ENCODE measurements at places on chromosomes 11 and 22.

GRCh38 chr11:63672156-63672463 is 934 bp upstream of the ATL3 start:
- DNase-seq, result no peak

- no peak for DNase-seq
These were observed 20.3 kb downstream of the ARHGAP20 start for GRCh38 chr11:110691926-110692325.

GRCh38 chr11:13358596-13359270 is 81.1 kb downstream of the BMAL1 start:
- DNase-seq, result no peak

GRCh38 chr11:65127473-65128181 is 5.5 kb downstream of the MRPL49 start:
- DNase-seq, result no peak

DNA sequence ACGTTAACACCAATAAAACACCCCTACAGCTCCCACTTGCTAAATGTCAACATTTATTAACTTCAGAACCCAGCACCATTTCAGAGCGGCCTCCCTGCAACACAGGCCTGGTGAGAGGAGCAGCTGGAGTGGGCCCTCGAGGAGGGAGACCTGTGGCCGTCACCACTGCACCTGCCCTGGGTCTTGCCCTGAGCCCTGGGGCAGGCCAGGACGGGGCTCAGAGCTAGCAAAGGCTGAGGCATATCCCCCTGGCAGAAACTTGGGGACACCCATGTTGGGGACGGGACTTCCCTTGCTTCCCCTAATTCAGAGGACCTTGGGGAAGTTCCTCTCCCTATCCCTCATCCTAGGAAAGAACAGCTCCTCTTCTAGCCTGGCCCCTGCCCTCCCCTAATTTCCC is 137.3 kb upstream of the THY1 start:
- DNase-seq, result no peak

DNA sequence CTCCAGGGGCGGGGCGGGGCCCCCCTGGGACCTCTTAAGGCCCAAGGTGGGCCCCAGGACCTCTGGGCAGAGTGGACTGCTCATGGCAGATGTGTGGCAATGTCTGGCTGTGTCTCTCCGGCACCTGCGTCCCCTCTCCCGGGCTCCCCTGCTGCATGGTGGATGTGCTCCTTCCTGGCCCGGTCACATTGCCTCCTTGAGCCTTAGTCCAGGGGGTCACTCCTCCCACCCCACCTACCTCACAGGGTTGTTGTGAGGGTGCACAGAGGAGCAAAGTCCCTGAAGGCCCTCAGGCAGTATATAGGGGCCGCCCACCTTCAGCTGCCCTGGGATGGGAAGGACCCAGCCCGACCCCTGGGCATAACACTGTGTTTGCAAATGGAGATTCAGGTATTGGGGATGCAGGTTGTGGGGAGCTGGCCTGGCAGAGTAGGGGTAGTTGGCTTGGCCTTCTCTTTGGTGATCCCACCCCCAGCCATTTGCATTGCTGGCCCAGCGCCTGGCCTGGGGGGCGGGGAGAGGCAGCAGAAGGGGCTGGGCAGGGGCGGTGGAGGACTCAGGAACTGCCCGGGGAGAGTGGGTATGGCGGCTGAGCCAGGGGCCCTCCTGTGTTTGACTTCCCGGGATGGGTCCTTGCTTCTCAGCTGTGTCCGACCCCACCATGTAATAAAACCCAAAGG is 11.3 kb downstream of the KCTD17 start:
- no peak for DNase-seq

DNA sequence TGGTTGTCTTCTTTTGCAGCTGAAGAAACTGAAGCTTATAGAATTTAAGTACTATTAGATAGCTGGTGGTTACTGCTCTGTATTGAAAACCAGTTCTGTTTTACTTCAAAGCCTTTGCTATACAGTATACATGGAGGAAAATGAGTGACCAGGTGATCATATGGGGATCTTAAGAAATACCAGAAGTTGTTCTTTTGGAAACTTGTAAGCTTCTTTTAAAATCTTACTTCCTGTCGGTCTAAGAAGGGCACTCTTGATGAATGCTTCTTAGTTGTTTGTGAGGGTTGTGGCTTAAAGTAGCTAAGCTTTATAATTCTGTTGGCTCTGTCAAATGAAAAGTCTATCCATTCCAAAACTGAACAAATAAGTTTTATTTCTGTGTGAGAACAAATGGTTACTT is 55.2 kb downstream of the PDE3B start:
- no peak for DNase-seq

DNA sequence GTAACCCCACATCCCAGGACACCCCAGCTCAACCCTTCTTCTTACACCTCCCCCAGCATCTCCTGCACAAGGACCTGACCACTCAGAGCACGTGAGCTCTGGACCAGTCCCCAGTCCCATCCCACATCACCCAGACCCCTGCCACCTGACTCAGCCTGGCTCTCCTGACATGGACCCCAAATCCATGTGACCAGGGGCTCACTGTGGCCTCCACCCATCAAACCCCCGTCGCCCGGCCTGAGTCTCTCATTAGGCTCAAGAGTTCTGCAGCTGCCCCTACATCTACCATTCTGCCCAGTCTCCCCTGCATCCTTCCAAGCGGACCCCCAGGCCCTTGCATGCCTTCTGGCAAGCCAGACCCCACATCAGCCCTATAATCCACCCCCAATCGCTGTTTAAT is 1.9 kb upstream of the LIF start:
- no peak for DNase-seq

- no peak for DNase-seq
These were observed 23.1 kb downstream of the MRGPRG start for GRCh38 chr11:3195251-3196160.

GRCh38 chr11:78228467-78228866 is 39.7 kb downstream of the USP35 start:
- DNase-seq, result no peak

DNA sequence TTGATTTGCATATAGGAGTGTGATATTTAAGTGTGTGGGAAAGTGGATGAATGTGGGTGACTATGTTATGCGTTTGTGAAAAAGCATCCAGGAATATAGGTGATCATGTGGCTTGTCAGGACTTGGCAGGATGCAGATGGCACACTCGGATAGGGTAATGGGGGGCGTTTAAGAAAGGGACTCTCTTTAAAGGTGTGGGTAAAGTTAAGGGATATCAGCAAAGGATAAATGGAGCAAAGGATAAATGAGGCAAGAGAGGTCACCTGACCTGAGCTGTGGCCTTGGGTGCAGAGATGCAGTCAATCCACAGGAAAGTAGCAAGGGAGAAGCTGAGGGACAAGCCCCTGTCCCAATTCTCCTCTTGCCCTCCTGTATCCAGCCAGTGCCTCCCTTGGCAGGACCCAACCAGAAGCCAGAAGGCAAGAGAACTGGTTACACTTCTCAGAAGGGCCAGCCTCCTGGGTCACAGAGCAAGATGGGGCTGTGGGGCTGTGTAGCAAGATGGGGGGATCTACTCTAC is 47.5 kb upstream of the GRAMD1B start:
- no peak for DNase-seq

DNA sequence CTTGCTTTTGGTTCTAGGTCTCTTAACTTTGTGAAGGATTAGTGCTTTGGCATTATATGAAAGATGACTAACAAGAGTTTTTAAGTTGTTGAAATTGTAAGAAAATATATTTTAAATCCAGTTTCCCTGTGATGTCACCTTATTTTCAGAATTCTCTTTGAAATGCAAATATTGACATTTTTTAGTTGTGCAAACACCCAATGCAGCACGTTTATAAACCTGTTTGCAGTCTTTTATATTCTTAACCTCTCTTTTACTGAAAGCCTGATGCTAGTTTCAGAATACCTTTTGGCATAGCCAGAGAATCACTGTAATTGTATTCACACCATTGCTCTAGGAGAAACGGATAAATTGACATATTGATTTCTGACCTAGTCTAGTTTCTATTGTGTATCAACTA is 42.8 kb upstream of the SLC37A2 start:
- DNase-seq, result no peak

- DNase-seq, result no peak
These were observed 23.7 kb upstream of the NAP1L4 start for GRCh38 chr11:3015796-3016195.

DNA sequence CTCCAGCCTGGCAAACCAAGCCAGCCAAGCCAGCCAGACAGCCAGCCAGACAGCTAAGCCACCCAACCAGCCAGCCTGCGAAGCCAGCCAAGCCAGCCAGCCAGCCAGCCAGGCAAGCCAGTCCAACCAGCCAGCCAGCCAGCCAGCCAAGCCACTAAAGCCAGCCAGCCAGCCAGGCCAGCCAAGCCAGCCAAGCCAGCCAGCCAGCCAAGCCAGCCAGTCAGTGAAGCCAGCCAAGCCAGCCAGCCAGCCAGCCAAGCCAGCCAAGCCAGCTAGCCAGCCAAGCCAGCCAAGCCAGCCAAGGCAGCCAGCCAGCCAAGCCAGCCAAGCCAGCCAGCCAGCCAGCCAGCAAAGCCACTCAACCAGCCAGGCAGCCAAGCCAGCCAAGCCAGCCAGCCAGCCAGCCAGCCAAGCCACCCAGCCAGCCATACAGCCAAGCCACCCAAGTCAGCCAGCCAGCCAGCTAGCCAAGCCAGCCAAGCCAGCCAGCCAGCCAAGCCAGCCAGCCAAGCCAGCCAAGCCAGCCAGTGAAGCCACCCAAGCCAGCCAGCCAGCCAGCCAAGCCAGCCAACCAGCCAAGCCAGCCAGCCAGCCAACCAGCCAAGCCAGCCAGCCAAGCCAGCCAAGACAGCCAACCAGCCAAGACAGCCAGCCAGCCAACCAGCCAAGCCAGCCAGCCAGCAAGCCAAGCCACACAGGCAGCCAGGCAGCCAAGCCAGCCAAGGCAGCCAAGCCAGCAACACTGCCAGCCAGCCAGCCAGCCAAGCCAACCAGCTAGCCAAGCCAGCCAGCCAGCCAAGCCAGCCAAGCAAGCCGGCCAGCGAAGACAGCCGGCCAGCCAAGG is 29.7 kb downstream of the CCT8L2 start:
- DNase-seq, result no peak

GRCh38 chr22:33124471-33124870 is 66.3 kb upstream of the SYN3 start:
- no peak for DNase-seq

GRCh38 chr11:23097891-23098290 is 237.6 kb upstream of the CCDC179 start:
- DNase-seq, result no peak

- no peak for DNase-seq
These were observed 114.8 kb downstream of the SNX19 start for GRCh38 chr11:130801333-130802122.

DNA sequence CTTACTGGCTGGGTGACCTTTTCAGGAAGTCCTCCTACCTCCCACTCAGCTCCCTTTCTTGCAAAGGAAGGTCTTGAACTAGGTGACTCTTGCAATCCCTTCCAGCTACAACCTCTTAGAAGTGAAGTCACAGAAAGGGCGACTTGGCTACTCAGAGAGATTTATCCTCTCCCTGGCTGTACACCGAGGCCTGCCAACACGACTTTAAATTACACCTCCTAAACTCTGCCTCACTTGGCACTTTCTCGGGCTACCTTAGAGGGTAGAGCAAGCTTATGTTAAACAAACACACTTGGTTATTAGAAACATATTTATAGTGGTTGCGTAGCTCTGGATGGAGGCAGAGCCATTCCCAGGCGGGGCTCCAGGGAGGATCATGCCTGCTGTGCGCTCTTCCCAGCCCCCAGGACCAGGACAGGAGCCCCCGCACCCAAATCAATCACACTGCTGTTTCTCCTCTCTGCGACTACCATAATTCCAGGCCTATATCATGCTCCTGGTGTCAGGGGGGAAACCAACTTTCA is 358.4 kb downstream of the BUD13 start:
- DNase-seq, result no peak

DNA sequence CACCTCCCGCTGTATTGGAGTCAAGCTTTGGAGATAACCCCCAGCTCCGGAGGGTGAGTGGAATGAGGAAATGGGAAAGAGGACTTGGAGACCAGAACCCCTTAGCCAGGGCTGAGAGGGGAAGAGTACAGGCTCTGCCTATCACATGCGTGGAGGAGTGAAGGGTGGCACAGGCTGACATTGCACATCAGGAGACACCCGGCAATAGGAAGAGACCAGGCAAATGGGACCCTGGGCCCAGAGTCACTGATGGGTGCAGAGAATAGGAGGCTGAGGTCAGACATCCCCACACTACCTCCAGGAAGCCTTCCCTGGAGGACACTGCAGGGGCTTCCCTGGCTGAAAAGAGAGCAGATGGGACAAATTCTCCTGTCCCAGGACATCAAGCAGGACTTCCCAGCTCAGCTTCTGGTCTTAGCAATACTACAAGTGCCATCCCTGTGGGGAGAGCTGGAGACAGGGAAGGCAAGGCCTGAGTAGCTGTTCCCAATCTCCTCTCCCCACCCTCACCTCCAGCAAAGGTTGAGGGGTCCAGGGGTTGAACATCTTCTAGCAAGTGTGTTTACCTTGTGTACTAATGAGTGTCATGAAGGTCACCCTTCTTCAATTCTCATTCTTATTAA is 160.7 kb downstream of the BUD13 start:
- no peak for DNase-seq

GRCh38 chr11:90204832-90205646 is 17.8 kb downstream of the CHORDC1 start:
- DNase-seq, result no peak

DNA sequence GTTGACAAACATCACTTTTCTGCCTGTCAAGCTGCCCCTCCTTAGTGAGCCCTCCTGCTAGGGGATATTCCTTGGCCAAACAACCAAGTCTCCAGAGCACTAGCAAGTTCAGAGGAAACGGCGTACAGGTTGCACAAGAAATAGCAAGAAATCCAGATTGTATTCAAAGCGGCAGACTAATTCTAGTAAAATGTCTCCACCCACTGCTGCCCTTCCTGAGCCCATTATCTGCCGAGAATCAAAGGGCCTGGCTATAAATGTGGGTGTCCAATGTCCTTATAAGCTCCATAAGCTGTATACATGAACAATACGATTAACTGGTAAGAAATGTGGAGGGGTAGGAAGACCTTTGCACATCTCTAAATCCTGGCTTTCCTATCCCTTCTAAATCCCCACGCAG is 44.0 kb upstream of the AKIP1 start:
- DNase-seq, result no peak

DNA sequence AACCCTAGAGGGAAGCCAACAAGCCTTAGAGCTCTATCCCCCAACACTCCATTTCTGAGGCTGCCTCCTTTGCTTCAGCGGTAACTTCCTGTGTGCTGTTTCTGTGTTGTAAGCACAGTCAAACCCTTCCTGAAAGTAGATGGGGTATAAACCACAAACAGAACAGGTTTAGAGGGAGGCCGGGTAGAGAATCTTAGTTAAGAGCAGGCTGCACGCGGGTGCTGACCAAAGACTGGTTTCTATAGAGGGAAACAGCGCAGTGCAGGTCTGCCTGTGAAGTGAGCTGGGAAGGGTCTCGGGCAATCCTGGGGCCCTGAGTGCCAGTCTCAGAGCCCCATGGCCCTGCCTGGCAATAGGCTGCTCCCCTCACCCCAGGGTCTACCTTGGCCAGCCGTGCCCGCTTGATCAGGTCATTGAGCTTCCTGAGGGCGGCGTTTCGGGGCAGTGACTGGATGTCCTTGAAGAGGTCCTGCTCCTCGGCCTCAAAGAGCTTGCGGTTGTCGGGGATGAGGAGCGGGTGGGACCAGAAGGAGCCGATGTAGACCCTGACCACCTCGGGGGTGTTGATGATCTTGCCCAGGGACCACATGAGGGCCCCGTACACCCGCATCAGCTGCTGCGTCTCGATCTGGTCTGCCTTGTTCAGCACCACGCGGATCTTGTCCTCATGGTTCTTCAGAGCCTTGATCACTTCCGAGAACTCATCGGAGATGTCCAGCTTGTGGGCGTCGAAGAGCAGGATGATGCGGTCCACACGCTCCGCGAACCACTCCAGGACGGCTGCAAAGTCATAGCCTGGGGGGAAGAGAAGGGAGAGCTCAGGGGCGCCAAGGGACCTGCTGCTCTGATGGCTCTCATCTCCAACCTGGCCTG is 15.3 kb upstream of the CDC42BPG start:
- DNase-seq, result no peak

GRCh38 chr22:36337365-36338130 is 50.2 kb downstream of the MYH9 start:
- DNase-seq, result no peak

Data from T follicular helper cell (primary cell).